ENCODE measurements at places on chromosomes 12 and 14. TPM values are rescaled to one million over a fixed set of nuclear protein-coding genes. Genes with fewer than 3 reads are reported as not detected.

- no peak for DNase-seq
Observed at GRCh38 chr12:126201981-126202537, 1136.8 kb downstream of the AACS start.

- no peak for DNase-seq
Observed at GRCh38 chr12:56927281-56927680, 6.9 kb downstream of the SDR9C7 start.

DNA sequence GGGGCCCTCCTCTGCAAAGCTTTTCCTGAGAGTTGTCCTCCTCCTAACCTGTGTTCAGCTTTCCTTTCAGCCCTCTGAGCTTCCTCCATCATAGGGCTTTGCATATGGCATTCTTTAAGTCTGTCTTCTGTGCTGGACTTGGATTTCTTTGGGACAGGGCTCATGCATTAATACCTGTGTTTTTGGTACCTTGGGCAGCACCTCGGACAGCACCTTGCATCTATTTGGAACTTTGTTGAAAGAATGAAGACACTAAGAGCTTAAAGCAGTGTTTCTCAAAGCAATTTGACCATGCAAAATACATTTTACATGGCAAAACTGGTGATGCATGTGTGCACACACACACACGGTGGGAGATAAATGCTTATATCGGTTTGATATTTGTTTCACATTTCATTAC, 115.0 kb upstream of the SRRM4 start:
- DNase-seq, result no peak

The PRH1 gene
- polyA plus RNA-seq, result not detected

DNA sequence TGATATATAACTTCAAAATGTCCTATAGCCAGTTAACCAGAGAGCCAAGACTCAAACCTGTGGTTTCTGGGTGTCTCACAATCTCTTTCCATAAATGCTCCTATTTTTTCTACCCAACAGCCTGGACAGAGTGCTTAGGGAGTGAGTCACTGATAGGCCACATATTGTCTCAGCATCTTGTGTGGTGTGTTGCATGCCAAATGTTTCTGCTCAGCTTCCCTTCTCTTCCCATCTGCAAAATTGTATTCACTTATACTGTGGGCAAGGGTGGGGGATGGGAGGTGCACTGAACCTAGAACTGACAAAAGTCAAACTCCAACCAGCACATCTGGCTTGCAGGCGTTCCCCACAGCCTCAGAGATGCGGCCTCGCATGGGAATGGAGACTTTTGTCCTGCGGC, 123.3 kb downstream of the KCNA5 start:
- DNase-seq, result no peak

- no peak for DNase-seq
Observed at GRCh38 chr12:109098183-109098604, 797 bp downstream of the UNG start.

- DNase-seq, result peak; percentile 75
Observed at GRCh38 chr12:56206452-56207166, 15.1 kb downstream of the RNF41 start.

DNA sequence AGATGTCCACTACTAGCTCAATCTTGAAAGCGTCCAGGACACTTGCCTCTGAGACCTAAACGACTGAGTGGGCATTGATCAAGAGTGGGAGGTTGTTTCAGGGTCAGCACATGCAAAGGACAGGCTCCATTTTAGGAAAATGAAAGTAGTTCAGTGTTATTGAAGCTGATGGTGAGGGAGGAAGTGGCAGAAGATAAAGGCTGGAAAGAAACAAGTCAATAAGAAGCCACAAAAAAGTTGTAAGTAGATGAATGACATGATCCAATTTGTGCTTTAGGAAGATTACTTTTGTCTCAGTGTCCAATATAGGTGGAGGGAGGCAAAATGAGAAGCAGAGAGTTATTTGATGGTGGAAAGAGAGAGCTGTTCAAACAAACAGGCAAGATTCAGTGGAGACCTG, 22.0 kb downstream of the GPR65 start:
- DNase-seq, result no peak

The TOMM20L gene
- polyA plus RNA-seq, result not detected

The CLEC4C gene
- polyA plus RNA-seq, result not detected

The ACRBP gene
- 2.6 TPM for polyA plus RNA-seq

The KRT7 gene
- polyA plus RNA-seq, result 3.9 TPM

The RNASE1 gene
- polyA plus RNA-seq, result 229 TPM

DNA sequence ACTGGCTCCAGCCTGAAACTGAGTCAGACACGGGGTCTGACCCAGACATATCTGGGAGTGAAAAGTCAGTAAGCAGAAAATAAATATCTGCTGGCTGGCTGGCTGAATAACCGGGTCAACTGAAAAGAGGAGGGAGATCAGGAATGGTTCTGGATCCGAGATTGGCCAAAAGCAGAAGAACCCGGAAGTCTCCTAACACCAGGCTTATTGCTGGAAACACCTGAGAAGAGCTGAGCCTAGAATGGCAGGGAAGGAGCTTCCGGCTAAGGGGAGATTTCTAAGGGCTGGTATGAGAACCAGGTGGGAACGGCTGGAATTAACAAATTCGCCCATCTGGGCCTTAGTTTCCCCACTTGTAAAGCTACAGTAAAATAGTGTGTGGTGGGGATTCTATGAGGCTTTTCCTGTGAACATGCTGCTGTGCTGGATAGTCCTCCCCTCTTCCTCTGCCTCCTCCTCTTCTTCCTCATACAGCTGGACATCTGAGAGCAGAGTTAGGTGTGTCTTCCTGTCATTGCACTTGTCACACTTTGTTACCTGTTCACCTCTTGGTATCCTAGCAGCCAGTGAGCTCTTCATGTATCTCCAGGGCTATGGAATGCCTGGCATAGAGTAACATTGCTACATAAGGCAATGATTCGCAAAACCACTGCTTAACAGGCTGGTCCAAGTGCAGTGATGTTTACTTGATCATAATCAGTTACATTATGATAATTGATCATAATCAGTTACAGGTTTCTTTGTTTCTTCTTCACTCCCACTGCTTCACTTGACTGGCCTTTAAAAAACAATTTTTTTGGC, 2.0 kb upstream of the SHMT2 start:
- no peak for DNase-seq

DNA sequence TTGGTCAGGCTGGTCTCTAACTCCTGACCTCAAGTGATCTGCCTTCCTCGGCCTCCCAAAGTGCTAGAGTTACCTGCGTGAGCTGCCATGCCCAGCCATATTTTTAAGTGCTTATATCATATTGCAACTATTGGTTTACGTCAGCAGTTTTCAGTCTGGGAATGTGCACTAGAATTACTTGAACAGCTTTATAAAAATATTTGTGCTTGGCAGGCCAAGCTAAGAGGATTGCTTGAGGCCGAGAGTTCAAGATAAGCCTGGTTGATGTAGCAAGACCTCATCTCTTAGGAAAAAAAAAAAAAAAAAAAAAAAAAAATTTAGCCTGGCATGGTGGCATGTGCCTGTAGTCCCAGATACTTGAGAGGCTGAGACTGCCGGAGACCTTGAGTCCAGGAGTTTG, 17.1 kb downstream of the KIAA0586 start:
- DNase-seq, result no peak

The CEBPE gene
- 0.81 TPM for polyA plus RNA-seq

The GAS2L3 gene
- 4.8 TPM for polyA plus RNA-seq

The DBX2 gene
- polyA plus RNA-seq, result 0.01 TPM

DNA sequence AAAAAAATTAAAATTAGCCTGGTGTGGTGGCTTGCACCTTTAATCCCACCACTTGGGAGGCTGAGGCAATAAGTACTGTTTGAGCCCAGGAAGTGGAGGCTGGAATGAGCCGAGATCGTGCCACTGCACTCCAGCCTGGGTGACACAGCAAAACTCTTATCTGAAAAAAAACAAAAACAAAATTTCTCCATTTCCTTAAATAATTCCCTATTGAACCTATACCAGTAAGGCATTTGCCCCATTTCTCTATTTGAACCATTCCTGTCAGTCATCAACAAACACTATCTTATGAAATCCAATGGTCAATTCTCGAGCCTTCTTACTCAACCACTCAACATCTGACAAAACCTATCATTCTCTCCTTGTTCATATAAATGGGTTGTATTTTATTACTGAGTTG, 14.7 kb downstream of the SLC2A14 start:
- no peak for DNase-seq

- DNase-seq, result no peak
Observed at GRCh38 chr14:98364961-98365360, 907.0 kb downstream of the BCL11B start.

DNA sequence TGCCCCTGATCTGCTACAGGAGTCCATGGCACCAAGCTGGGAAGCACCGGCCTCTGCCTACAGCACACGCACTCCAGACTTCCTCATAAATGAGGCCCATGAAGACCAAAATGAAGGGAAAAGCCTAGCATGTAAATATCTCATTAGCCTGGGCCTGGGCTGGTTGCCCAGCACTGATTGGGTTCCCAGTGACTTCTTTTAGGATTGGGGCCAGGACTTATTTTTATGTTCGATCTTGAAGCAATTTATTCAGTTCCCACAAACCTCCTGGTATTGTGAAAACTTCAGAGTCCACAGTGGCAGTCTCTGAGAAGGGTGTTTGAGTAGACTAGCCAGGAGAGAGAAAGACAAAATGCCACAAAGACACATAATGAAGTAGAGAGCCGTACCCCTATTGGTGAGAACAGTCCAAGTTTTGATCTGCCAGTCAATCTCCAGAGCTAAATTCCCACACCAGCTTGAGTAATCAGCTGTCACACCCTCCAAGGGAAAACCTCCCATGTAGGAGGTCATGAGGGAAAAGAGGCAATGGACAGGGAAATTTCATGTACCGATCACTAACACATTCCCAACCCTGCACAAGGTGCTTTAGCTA, 78.2 kb downstream of the PHLDA1 start:
- DNase-seq, result peak; percentile 39

DNA sequence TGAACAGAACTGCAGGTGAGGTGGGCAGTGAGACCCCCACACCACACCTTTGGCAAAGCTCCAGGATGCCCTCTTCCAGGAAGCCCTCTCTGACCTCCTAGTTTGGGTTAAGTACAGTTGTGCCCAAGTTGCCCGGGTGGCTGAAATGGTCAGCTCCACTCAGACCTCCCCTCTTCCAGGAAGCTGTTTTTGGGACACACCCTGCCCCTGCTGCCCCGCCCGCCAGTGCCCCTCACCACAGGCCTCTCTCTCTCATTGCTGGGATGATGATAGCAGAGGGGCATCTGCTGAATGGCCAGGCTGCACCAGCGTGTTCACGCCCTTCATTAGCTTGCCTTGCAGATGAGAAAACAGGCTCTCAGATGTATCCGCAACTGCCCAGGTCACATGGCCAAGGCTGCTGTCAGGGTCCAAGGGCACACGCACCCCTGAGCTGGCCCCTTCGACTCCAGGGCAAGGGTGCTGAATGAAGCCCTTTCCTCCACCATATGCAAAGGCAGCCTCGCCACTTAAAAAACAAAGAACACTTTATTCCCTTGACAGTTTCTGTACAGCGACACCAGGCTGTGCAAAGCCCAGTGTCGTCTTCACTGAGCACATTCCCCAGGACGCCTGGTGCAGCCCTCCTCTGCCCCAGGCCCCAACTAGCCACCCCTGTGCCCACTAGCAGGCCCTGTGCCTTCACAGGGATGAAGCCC, 15.5 kb downstream of the SLC25A29 start:
- DNase-seq, result no peak

DNA sequence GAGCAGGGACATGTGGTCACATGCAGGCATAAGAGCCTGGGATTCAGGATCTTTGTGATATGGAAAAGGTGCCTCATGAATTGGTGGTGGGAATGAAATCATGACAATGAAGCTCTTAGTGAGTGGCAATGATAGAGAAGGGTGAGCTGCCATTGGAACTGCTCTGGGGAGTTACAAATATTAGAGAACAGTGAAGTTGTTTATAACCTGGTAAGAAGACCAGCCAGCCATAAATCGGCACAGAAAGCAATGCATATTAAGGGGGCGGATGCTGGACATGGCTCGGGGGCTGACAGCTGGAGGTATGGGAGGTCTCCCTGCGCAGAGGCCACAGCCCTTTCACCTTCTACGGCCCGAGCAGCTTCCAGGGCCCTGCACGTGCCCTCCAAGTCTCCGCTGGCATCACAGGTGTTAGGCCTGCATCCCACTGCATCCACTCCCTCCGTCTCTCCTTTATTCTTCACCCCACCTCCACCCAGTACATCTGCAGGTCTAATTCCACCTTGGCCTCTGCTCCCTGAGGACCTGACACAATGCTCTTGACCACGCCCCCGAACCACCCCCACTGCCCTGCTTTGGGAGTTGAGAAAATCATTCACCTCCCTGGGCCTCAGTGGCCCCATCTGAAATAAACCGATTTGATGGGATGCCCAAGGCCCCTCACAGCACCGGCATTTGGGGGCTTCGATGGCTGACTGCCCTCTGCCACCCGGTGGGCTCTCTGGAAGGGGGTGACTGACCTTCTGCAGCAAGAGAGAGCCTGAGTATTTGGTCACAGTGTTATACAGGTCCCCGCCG, 4.1 kb downstream of the CACNA2D4 start:
- DNase-seq, result no peak

The HHIPL1 gene
- polyA plus RNA-seq, result 0.69 TPM

- no peak for DNase-seq
Observed at GRCh38 chr14:25522116-25522515, 472.2 kb upstream of the STXBP6 start.

GRCh38 chr12:104219361-104219892, 3.8 kb downstream of the TXNRD1 start:
- peak; percentile 47 for DNase-seq

DNA sequence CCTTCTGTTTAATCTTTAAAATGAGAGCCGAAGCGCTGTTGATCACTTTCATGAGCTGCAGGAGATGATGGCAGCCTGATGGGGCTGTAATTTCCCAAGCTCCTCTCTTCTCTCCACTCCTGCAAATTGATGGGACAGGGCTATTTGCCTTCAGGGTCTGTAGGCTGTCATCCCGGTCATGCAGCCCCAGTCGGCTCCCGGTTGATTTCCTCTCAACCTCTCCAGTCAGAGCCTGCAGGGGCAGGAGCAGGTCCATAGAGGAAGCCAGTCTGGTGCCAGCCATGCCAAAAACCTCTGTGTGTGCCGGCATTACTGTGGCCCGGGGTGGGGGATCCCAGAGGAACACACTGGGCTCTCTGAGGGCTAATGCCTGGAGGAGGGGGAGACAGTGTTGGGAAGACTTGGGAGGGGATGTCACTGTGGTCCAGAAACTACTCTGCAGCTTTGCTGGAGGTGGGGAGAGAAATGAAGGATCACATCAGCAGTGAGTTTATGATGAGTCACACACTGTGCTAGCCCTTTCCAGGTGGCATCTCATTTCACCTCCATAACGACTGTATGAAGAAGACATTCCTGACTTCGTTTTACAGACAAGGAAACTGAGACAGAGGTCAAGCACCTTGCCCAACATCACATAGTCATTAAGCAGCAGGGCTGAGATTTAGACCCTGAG, 46.5 kb upstream of the PRIMA1 start:
- DNase-seq, result no peak

The HOXC10 gene
- not detected for polyA plus RNA-seq

- DNase-seq, result peak; percentile 31
Observed at GRCh38 chr12:18898470-18898869, 160.6 kb downstream of the CAPZA3 start.

The ZBTB1 gene
- polyA plus RNA-seq, result 44.2 TPM

The SYNDIG1L gene
- polyA plus RNA-seq, result 3.0 TPM

The PPP1R36 gene
- polyA plus RNA-seq, result 3.3 TPM

DNA sequence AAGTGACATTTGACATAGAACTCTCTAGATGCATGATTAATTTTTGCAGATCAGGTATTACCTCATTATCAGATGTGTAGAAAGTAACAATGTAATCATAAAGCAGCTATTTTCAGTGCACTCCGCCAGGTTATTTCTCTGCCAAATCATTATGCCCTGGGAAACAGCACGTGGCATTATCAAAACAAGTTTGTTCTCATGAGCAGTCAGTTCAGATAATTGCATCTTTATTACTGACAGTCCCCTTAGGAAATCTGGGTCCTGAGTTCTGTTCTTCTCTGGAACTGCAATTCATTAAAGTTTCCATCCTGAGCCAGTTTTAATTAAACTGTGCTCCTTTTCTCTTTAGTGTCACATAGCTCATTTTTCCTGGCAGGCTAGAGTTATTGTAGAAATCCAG, 94.7 kb upstream of the KRR1 start:
- DNase-seq, result no peak

Measured in small intestine (tissue), 16 donors.